ENCODE measurements at places on chromosomes 11 and 22.
A peak's percentile ranks its signal among the peaks of the same experiment; 100 is the strongest.

DNA sequence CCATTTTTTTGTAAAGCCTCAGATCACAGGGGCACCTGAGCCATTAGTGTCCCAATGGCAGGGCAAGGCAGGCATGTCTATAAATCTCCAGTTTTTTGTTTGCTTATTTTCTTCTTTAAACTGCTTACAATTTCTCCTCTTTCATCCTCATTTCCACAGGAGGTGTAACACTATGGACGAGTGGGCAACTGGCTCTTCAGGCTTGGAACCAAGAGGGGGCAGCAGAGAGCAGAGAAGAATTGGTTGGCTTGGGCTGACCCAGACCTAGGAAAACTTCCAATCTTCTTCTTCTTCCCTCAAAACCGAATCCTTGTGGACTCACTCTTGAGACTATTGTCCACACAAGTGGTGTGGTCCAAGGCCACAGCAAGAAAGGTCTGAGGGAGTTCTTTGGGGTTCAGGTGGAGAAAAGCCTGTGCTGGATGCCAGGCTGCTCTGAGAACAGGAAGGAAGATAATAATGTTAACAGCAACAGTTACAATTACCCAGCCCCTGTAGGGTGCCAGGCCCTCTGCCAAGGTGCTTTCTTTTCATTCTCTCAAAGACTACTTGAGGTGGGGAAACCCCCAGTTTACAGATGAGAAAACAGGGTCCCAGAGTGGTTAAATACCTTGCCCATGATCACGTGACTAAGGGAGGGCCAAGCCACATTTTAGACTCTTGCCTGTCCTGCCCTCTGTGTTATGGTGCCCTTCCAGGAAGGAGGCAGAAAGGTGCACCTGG is 70.7 kb upstream of the E2F8 start:
- DNase-seq = peak; percentile 3

DNA sequence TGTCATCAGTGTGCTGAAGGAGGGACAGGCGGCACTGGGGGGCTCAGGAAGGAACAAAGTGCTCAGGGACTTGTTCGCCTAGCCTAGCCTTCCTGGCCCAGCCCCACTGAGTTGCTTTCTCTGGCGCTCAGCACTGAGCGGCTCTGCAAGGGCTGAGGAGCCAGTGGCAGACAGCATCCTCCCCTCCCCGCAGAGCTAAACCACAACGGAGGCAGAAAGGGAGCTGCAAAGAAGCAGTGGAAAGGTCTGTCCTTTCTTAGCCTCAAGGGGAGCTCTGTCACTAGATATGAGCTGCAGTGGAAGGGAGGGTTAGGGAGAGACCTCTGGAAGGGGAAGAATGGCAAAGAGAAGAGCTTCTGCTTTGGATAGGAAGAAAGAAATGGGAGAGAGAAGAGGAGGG is 89.7 kb upstream of the PHOX2A start:
- DNase-seq = peak; percentile 18

DNA sequence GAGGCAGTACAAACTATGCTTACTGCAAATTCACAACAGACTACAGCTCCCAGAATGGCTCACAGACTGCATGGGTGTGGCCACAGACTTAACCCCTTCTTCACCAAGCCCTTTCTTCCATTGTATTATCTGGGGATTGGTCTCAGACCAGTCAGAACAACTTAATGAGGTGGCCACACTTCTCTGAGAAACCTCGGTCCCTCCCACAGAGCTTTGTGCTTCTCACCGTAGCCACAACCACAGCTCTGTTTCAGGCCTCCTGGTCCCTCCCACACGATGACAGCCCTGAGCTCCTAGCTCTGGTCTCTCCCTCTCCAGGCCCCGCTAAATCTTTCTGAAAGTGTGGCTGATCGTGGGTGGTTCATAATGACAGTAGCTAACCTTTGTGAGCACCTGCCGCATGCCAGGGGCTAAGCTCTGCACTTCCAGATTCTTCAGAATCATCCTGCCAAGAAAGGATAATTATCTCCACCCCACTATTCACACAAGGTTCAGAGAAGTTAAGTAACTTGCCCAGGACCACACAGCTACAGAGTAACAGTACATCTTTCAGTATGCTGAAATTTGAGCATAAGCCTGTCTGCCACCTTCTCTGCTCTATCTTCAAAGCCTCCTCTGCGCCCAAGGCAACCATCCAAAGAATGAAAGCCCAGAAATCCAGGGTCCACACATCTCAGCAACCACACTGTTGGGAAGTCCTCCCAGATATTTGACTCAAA is 5.4 kb downstream of the PDE2A start:
- DNase-seq = peak; percentile 8

DNA sequence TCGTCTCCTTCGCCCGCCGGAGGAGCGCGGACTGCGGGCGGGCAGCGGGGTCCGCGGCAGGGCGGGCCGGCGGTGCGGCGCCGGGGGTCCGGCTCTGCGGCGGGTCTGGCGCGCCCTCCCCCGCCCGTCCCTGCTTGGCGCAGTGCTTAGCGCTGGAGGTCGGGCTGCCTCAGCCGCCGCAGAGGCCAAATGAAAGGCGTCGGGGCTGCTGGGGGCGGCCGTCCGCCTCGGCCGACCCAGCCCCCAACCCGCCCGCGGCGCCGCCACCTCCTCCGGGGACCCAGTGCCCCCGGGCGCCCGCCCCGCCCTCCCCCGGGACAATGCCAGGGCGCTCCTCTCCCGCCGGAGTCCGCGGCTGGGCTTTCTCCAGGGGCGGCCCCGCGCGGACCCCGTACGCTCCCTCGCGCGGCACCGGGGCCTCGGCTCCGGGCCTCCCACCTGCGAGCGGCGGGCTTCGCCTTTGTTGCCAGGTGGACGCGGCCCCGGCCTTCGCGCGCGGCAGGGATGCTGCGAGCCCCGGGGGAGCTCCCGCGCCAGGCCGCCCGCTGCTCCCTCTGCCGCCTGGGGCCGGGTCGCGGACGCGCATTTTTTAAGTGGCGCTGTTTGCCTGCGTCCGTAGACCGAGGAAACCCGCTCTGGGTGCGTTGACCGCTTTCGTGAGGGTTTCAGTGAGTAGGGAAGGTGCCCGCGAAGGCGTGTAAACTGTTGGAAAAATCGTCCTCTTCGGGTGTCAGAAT is 583 bp downstream of the APLP2 start:
- no peak for DNase-seq

GRCh38 chr11:70158201-70158600 is 44.9 kb upstream of the FADD start:
- DNase-seq = no peak

DNA sequence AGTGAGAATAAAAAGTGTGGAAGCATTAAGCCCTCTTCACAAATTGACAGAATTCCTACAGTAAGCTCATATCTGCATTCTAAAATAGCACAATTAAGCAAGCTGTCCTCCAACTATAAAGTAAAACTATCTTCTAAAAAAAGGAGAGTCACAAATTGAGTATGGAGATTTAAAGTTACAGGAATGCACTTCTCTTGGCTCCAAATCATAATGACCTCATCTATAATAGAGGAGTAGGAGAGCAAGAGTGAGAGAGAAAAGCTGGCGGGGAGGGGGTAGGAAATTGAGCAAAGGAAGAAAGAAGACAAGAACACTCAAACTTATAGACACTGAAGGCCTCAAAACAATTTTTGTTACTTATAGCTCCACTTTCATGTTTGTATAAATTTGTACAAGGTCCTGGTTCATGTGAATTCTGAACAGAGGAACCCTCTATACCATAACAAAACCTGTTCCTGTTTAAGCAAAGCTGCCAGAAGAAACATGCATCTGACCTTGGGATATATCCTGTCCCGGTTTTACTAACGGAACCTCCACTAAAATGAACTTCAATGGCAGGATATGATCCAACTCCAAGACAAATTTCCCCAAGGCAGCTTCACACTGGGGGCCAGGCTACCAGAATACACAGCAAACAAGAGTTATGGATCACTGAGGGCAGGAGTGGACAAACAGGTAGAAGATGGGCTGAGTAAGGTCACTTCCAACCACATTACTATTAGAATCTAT is 37.2 kb downstream of the SLC35F2 start:
- DNase-seq = peak; percentile 65

DNA sequence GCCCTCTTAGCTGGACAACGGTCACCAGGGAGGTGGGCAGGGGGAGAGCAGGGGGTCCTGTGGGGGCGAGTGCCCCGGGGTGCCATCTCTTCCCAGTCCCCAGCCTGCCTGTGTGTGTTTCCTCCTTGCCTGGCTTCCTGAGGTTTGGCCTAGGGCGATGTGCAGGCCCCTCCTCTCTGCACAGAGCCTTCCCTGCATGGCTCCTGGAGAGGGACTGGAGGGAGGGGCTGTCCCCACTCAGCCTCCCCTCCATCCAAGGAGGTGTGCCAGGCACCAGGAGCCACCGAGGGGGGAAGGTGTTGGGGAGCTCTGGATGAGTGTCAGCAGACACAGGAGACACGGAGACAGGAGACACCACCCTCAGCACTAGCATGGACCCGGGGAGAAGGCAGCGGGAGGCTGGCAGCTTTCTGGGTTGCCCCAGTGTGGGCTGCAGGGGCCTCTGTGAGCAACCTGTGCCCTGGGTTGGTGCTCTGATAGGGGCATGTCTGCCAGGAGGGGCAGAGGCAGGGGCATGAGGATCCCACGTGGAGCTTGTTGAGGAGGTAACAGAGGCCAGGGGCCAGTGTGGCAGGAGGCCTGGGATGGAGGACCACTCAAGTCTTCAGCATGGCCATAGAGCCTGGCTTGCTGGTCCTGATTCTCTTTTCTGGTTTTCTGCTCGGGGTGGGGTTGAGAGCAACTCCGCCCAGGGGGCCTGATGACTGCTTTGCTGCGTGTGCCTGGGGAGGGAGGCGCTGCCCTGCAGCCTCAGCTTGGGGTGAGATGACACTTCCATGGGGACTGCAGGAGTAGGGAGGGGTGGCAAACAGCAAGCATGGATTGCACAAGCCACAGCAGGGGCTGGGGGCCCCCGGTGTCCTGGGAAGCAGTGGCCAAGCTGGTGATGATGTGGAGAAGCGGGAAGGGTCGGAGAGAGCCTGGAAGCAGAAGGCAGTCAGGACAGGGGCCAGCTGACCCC is 78.8 kb downstream of the ST3GAL4 start:
- no peak for DNase-seq

DNA sequence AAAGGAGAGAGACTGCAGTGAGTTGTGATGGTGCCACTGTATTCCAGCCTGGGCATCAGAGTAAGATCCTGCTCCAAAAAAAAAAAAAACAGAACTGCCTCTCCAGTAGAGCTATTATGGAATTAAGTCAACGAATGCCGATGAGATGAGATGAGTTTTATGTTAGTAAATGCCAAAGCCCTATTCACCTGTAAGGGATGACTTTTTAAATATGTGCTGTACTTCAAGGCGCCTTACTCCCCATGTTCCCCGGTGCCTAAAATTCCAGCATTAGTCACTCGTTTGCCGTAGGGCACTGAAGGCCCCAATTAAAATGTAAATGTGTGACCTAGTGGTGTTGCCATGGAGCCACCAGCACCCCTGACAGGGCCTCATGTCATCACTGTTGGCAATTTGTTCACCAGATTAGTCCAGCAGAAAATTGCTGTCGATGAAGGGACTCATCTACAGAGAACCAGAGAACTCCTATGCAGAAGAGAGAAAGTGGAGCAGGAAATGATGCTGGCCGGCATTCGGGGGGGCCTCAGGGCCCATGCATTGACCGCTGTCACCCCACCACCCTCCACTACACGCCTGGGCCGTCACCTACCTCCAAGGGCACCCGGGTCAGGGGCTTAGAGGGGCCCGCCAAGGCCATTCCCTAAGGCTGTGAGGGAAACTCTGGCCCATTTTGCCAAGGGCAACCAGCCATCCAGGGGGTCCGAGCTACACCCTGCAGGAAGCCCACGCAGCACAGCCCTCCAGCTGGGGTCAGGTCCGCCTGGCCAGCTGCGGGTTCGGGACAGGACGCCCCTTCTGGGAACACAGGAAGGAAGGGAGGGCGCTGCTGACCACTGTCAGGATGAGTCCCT is 17.8 kb downstream of the LIF start:
- peak; percentile 67 for DNase-seq

DNA sequence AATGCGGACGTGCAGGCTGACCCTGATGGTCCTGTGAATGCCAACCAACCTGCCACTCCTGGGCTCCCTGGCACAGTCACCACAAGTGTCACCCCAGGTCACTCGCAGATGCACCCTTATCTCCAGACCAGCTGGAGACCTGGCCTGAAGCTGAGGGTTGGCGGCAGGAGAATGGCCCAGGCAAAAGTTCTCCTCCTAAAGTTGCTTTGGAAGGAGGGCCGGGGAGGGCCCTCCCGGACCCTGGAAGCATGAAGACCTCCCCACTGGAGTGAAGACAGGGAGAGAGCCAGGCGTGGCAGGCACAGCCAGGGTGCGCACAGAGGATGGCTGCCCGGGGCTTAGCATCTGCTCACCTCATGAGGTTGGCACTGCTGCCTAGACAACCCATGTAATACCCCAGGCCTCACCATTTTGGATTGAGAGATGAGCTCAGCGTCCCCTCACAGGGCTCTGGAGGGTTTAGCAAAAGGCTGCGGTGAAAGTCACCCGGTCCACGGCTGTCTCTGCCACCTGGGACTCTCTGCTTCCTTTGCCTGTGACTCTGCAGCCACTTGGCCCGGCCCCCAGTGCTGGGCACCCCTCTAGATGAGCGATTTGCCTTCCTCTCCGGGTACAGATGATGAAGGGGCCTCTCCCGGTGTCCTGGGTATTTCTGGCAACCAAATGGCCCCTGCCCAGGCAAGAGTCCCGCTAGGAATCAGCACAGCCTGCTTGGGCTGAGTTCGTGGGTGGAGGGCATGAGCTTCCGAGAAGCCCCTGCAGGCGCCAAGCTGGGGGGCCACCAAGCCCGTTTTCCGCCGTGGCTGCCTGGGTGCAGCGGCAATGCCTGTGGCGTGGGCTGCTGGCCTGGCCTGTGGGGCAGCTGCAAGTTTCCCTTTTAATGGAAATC is 48.3 kb upstream of the SEPTIN5 start:
- DNase-seq = no peak
